ENCODE measurements at places on chromosomes 7 and 10.

- no peak for DNase-seq
Observed at GRCh38 chr10:26755443-26755903, 58.0 kb downstream of the PDSS1 start.

DNA sequence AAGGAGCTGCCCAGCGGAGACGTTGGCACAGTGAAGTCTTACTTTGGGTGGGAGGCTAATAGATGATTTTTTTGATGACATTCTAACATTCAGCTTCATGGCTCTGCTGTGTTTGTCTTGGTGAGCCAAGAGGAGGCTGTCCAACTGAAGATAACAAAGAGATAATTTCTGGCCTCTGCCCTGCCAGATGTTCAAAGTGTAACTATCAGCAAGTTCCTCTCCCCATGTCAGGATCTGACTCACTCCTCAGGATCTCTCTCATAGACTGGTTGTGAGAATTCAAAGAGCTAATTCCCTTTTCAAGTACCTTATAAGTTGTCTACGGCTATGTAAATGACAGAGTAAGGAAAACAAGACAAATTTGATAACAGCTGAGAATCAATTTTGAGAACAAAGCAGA lies 1340.9 kb downstream of the XPNPEP1 start:
- DNase-seq: no peak

GRCh38 chr10:43292755-43293676 lies 26.2 kb upstream of the RASGEF1A start:
- DNase-seq: peak; percentile 64

- DNase-seq: no peak
Observed at GRCh38 chr10:110528224-110528996, 30.7 kb downstream of the DUSP5 start.

DNA sequence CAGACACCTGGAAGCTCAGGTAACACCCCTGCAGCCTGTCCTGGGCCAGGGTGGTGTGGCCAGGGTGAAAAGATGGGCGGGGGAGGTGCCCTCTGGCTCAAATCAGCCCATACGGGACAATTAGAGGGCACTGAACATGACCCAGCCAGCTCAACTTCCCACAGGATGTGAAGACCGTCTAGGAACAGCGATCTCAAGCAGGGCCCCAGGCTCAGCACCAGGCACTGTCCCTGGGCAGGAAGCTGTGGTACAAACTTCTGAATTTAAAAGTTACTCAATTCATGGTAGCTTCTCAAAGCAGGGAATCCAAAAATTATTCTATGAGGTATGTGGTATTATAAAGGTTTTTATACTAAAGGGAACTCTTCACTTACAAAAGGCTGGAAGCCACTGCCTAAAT lies 5.1 kb upstream of the GRB10 start:
- DNase-seq: no peak

DNA sequence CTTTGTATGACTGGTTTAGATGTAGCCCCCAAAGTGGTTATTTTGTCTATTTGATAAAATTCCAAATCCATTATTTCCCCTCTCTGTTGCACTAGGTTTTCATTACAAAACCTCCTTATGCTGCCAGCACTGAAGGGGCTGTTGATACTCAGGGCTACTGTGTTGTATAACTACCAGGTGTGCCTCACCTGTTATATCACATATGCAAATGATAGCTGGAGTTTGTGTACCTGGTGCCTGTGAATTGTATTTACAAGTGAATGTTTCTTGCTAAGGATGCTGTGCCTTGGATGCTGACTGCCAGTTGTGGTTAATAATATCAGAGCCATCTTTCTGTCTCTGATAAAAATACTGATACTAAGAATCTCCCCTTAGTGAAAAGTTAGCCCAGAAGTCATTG lies 84.8 kb upstream of the CCDC6 start:
- DNase-seq: no peak

- DNase-seq: no peak
Observed at GRCh38 chr10:2714597-2714996, 352.8 kb upstream of the PFKP start.

DNA sequence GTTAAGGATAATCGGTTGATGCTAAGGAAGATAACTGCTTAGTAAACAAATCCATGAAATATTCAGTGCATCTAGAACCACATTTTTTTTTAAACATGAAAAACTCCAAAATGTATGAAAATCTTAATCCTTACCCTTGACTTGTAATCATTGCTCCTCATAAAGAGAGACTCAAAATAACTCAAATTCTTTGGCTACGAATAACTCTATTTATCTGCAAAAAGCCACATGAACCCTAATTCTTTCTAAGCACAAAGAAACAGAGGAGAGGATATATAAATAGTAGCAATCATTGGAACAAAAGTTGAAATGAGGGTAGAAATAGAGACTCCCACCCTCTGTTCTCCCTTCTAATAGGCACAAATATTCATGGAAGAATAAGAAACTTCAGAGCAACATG lies 40.2 kb downstream of the ANK3 start:
- no peak for DNase-seq

DNA sequence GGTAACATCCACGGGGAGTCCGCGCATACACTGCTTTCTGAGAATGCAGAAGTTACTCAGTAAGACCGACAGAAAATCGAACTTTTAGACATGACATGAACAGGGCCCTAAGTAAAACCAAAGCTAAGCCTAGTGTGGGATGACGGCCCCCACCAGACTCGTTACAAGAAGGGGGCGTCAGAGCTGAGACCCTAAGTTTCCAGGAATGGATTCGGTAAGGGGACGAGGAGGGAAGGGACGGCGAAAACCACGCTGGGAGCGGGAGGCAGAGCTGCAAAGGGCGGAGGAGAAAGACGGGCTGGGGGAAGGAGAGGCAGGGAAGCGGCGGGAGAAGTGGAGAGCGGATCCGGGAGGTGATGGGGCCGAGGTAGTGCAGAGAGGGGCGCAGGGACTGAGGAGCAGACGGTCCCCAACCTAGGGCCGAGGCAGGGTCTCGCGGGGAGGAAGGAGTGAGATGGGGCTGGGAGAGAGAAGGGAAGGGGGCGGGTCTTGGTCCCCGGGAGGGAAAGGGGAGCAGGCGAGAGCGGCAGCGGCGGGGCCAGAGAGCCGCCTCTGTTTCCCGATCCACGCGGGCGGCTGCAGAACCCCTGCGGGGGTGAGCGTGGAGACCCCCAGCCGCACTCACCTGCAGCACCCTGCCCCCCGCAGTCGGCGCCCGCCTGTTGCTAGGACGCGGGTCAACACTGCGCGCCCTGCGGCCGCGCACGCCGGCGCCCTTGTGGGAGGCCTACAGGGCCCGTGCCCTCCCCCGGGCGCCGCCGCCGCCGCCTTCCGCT lies 513 bp downstream of the ODAD2 start:
- peak; percentile 84 for DNase-seq

- no peak for DNase-seq
Observed at GRCh38 chr10:124647421-124648130, 96.6 kb downstream of the FAM53B start.

DNA sequence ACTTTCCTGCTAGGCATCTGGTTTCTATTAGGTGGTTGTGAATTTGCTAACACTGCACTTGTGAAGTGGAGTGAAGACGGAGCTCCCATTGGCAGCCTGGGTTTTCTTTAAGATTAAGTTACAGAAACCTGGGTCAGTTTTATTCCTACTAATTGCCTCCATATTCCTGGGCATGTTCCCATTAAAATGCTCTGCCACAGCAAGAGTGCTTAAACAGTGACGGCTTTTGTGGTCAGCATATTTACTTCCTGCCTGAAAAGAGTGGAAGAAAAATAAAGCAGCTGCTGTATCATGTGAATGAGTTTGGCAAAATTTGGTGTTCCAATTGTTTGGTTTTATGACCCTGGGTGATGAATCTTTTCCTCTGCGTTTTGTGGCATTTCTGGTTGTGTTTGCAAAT lies 96.9 kb upstream of the PLXDC2 start:
- no peak for DNase-seq

- no peak for DNase-seq
Observed at GRCh38 chr10:45657033-45657926, 15.3 kb downstream of the ZFAND4 start.

GRCh38 chr10:114024876-114025610 lies 18.6 kb upstream of the ADRB1 start:
- DNase-seq: no peak

GRCh38 chr10:3538656-3539531 lies 246.1 kb downstream of the KLF6 start:
- DNase-seq: no peak

DNA sequence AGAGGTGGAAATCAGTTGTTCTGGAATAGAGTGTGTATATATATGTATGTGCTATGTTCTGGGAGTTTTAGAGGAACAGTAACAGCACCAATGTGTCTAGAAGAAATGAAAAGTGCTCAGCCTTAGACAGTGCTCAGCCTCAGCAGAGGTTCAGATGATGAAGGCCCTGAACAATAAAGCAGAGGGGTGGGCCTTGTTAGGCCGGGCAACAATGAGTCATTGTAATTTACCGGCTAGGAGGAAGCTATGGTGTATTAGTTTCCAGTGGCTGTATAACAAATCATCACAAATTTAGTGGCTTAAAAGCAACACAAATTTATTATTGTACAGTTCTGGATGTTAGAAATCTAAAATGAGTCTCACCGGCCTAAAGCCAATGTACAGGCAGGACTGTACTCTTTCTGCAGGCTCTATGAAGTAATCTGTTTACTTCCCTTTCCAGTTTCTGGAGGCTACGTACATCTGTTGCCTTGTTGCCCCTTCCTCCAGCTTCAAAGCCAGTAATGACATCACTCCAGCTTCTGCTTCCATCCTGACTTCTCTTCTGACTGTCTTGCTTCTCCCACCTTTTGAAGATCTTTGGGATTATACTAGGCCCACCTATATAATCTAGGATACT lies 84.6 kb downstream of the CH25H start:
- no peak for DNase-seq

- no peak for DNase-seq
Observed at GRCh38 chr7:129832282-129832681, 120.5 kb downstream of the UBE2H start.

DNA sequence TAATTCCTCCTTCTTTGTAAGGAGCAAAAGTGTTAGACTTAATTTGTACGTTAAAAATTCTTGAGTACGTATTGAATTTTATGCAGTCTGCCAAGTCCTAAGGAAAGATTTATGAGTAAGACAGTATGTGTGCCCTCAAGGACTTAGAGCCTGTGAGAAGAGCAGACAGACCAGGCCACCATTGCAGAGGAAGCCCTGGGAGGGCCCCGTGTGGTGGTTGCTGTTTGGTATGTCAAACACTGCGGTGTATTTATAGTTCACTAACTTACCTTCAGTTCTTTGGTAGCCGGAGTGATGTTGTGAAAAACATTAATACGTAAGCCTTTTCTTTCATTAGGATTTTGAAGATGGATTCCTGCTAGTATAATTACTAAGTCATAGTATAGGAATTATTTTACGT lies 82.9 kb downstream of the GALNT11 start:
- DNase-seq: no peak

DNA sequence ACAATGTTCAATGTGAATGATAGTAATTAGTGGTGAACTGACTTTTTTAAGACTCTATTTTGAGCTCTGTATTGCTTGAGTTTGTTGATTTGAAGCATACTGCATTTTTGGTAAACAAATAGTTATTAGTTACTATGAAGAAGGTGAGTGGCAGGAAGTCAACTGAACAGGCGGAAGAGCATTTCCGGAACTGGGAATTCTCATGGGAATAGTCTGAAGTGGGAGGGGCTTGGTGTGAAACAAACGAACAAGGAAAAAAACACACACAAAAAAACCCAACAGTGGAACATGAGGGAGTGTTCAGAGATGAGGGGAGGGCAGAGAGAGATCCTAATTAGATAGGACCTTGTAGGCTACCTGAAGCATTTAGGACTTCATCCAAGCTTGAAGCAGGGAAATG lies 43.9 kb upstream of the C1QL3 start:
- DNase-seq: no peak

GRCh38 chr10:93894516-93895378 lies 969 bp downstream of the SLC35G1 start:
- peak; percentile 47 for DNase-seq

DNA sequence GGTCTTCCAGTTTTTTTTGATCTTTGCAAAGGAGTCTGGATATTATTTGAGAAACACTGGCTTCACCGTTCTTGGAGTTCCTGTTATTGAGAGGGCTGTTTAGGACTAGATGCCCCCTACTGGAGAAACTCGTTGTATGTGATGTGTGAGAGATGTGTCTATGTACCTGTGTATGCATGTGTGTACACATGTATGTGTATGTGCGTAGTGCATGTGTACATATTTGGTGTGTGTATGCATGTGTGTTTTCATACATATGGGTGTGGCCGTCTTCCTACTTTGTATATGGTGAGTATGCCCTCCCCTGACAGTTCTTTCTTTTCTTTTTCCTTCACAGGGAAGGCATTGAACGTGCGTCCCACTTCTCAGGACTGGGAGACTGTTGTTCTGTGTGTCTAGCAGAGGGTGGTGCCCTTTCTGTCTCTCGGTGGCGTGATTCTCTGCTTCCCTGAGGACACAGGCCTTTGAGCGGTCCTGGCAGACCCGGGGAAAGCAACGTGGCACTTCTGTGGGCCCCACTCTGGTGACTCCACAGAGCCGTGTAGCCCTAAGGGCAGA lies 3.0 kb upstream of the CALHM3 start:
- no peak for DNase-seq

GRCh38 chr7:42690794-42691639 lies 220.9 kb downstream of the C7orf25 start:
- DNase-seq: no peak

- no peak for DNase-seq
Observed at GRCh38 chr10:104337521-104337984, 712 bp downstream of the ITPRIP start.

DNA sequence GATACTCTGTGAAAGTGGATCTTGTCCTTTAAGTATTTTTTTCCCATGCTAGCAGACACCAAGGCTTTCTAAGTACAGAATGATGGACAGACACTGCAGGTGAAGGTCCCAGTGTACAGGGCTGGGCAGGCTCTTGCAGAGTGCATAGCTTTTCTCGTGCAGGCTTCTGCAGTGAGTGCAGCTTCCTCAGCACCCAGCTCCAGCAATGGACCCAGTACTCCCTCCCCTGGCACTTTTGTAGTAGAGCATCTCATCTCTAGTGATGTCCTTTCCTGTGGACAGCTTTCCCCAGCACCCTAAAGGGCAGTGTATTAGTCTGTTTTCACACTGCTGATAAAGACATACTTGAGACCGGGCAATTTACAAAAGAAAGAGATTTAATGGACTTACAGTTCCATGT lies 104.3 kb downstream of the CUL2 start:
- no peak for DNase-seq

- DNase-seq: no peak
Observed at GRCh38 chr10:4058514-4059029, 273.6 kb upstream of the KLF6 start.

GRCh38 chr10:78337646-78338391 lies 304.2 kb downstream of the RPS24 start:
- DNase-seq: peak; percentile 25

- DNase-seq: no peak
Observed at GRCh38 chr7:37439653-37440026, 9.0 kb downstream of the ELMO1 start.

GRCh38 chr7:123410273-123410904 lies 124.0 kb downstream of the IQUB start:
- DNase-seq: peak; percentile 51

GRCh38 chr7:36144189-36144588 lies 8.9 kb upstream of the EEPD1 start:
- DNase-seq: no peak
